Activated CD4-positive, alpha-beta T cell treated with anti-CD3 and anti-CD28 coated beads, Interleukin-2, amount 50 U/mL, for 4 hours (primary cell): ENCODE measurements at places on chromosomes 5 and 9.

- DNase-seq: no peak
These were observed 3.6 kb downstream of the IQGAP2 start for GRCh38 chr5:76406673-76407072.

DNA sequence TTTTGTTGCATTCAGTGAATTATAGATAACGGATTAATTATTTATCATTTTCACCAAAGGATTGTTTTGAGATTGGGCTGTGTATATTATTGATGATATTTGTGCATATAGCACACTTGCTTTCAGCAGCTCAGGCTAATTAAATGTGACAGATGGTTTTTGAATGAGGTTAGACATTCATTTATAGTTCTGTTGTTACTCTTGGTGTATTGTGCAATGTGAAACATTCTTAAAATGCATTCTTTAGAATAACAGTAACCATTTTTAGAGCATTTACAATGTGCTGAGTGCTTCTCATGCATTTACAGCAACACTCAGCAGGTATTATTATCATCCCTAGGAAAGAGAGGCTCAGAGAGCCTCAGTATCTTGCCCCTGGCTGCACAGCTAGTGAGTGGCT, 23.8 kb downstream of the NANS start:
- DNase-seq: no peak

- no peak for DNase-seq
These were observed 6.7 kb downstream of the ADAMTSL1 start for GRCh38 chr9:18480662-18481093.

DNA sequence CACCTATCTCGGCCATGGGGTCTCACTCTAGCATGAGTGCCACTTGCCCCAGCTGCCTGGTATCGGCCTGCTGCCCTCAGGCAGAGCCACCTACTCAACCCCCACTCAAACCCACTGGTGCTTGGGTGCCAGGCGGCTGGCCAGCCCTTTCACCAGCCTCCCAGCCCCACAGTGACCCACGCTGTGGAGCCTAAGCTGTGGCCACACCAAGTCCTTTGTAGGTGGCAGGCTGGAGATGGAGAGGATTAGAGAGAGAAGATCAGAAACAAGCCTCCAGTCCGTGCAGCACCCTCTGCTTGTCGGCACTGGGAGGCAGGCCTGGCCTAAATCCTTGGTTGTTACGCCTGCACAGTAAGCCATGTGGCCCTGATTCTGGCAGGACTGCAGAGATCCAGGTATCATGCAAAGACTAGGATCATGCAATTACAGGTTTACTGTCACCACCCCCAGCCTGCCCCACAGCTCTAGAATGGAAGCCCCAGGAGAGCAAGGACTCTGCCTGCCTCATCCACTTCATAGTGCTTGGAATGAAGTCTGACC, 171.7 kb downstream of the COL23A1 start:
- DNase-seq: no peak

GRCh38 chr9:133119103-133119845, 1.8 kb downstream of the RALGDS start:
- no peak for DNase-seq

DNA sequence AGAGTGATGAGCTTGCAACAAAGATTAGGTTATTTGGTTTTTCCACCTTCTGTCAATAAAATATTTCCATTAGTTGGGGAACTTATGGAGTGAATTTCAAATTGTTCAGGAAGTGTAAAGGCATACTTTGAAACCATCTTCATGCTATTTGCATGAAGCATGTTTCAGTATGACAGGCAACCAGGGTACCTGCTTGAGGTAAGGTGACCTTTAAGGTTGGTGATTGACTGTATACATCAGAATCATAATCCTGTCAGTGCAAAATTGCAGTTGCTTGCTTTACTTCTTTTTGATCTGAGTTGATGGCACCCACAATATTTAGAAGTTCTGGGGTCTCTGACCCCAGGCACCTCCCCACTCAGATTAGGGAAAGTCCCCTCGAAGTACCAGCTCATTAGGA, 26.0 kb upstream of the TMEM171 start:
- DNase-seq: no peak

DNA sequence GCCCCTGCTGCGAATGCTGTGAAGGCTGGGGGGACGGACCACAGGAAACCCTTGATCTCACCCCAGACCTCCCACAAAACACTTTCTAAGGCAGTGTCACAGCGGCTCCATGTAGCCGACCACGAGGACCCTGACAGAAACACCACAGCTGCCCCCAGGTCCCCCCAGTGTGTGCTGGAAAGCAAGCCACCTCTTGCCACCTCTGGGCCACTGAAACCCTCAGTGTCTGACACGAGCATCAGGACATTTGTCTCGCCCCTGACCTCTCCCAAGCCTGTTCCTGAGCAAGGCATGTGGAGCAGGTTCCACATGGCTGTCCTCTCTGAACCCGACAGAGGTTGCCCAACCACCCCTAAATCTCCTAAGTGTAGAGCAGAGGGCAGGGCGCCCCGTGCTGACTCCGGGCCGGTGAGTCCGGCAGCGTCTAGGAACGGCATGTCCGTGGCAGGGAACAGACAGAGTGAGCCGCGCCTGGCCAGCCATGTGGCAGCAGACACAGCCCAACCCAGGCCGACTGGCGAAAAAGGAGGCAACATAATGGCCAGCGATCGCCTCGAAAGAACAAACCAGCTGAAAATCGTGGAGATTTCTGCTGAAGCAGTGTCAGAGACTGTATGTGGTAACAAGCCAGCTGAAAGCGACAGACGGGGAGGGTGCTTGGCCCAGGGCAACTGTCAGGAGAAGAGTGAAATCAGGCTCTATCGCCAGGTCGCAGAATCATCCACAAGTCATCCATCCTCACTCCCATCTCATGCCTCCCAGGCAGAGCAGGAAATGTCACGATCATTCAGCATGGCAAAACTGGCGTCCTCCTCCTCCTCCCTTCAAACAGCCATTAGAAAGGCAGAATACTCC, 84.7 kb downstream of the GOLPH3 start:
- no peak for DNase-seq

GRCh38 chr9:20331095-20331685, 291.1 kb downstream of the MLLT3 start:
- DNase-seq: no peak

- DNase-seq: no peak
These were observed 1.1 kb upstream of the SV2C start for GRCh38 chr5:76081811-76082771.

- DNase-seq: no peak
These were observed 75.2 kb upstream of the CPEB4 start for GRCh38 chr5:173812811-173813550.

- peak; percentile 44 for DNase-seq
These were observed 587 bp downstream of the UBE2R2 start for GRCh38 chr9:33817327-33818166.

GRCh38 chr5:127549551-127549950, 32.1 kb downstream of the PRRC1 start:
- DNase-seq: no peak

- no peak for DNase-seq
These were observed 34.1 kb upstream of the RAPGEF1 start for GRCh38 chr9:131773911-131774379.

GRCh38 chr5:123756318-123756665, 244.3 kb downstream of the CSNK1G3 start:
- no peak for DNase-seq

DNA sequence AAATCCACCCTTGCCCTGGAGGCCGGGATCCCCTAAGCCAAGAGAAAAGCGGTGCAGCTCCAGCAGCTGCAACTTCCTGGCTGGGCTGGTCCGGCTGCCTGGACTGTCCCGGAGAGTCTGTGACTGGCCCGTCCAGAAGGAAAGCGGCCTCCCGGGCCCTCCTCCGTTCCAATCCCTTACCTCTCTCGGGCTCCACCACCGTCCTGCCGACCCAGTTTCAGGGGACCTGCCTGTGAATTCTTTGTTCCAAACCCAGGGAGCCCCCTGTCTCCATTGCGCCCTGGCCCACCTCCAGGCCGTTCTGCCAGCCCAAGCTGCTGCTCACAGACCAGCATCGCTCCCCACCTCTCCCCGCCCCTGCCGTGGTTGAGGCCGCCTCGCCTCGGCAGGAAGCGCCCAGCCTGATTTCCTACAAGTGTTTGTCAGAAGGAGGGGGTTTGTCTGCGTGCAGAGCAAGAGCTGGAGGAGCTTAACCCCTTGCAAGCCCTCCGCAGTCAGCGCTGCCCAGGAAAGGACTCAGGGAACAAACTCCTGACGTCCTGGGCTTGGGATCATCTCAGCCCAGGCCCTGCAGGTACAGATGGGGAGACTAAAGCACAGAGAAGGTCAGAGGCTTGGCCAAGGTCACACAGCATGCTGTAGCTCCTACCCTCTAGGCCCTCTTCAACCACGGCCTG, at the start of gene AKNA:
TSS of gene AKNA (minus strand) at position 303 of the 677 bp plus-strand sequence. CDS start 6,649 bp downstream, outside the sequence.
- DNase-seq: peak; percentile 80

GRCh38 chr5:67401172-67401571, 204.6 kb upstream of the CD180 start:
- DNase-seq: no peak

DNA sequence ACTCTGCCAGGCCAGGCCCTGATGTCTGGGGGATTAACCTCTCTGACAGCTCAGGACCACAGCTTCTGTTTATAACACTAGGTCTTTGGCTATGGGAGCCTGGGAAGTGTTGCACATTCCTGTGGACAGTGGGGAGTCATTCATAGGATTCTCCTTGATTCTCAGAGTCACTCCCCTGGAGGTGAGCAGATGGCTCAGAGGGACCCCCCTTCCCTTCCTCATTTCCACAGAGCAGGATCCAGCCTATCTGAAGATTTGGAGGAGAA, 60.2 kb downstream of the NRG2 start:
- DNase-seq: no peak

DNA sequence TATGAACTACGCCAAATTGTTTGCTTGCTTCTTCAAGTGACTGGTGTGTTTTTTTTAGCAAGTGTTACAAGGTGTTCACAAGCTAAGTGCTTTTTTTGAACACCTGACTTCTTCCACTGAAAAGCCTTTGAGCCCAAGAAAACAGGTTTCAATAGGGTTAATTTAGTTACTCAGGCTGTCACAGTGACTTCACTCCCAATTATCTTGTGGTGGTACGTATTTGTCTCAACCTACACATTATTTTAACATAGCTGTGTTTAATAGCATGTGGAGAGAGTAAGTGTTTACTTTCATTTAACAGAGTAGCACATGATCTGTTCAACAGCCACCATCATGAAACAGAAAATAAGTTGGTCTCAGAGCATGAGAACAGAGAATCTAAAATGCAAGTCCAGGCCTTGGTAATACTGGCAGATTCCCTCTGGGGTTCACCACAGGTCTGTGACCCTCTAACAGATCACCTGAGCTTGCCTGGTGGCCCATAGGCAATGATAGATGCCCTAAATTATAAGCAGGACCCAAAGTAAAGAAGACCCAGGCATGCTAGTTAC, 267.7 kb upstream of the SMARCA2 start:
- DNase-seq: no peak

- no peak for DNase-seq
These were observed 15.0 kb upstream of the ECM2 start for GRCh38 chr9:92550765-92551164.

- DNase-seq: no peak
These were observed 275.9 kb upstream of the ZNF462 start for GRCh38 chr9:106587042-106587441.

- no peak for DNase-seq
These were observed 314.6 kb upstream of the KIF2A start for GRCh38 chr5:61991430-61991829.
